ENCODE measurements at places on chromosomes 5 and 9. TPM values are rescaled to one million over a fixed set of nuclear protein-coding genes. Genes with fewer than 3 reads are reported as not detected.

The PAEP gene
- not detected for total RNA-seq

The SLC25A48 gene
- 0.34 TPM for total RNA-seq

The DNAJB5 gene
- total RNA-seq: 4.0 TPM

The RASGRF2 gene
- total RNA-seq: 12.1 TPM

The ACTBL2 gene
- not detected for total RNA-seq

The SPAG8 gene
- 1.8 TPM for total RNA-seq

The PPP2CA gene
- total RNA-seq: 91.6 TPM

The DNAH5 gene
- total RNA-seq: 0.16 TPM

The ZBTB34 gene
- 16.0 TPM for total RNA-seq

The IL3 gene
- total RNA-seq: not detected

The ANGPTL2 gene
- 81.2 TPM for total RNA-seq

The CCDC180 gene
- 4.6 TPM for total RNA-seq

The SH3GL2 gene
- 0.17 TPM for total RNA-seq

The HAVCR2 gene
- 122 TPM for total RNA-seq

The DIRAS2 gene
- total RNA-seq: 0.34 TPM

The MRPS2 gene
- total RNA-seq: 26.6 TPM

The SLC46A2 gene
- not detected for total RNA-seq

The GFI1B gene
- not detected for total RNA-seq

The TMEM8B gene
- 6.4 TPM for total RNA-seq

The HTR4 gene
- not detected for total RNA-seq

The SHC3 gene
- 4.7 TPM for total RNA-seq

The RNF208 gene
- 0.88 TPM for total RNA-seq

The CTNND2 gene
- not detected for total RNA-seq

The IL4 gene
- not detected for total RNA-seq

The CCNI2 gene
- total RNA-seq: not detected

The FOXE1 gene
- not detected for total RNA-seq

The IFNA17 gene
- total RNA-seq: not detected

The FYB1 gene
- 80.6 TPM for total RNA-seq

The PNPLA7 gene
- total RNA-seq: 13.0 TPM

The PKD2L2 gene
- total RNA-seq: not detected

The FBP2 gene
- not detected for total RNA-seq

The ERBIN gene
- 50.3 TPM for total RNA-seq

The EPB41L4B gene
- total RNA-seq: 69.6 TPM

The FBXL7 gene
- total RNA-seq: 25.2 TPM

The PCAT7 gene
- not detected for total RNA-seq

The ARHGEF39 gene
- total RNA-seq: not detected

The SPATA31E1 gene
- total RNA-seq: not detected

The FCN2 gene
- 9.8 TPM for total RNA-seq

The EPB41L4A gene
- total RNA-seq: 12.4 TPM

The TTC23L gene
- total RNA-seq: not detected

The DOCK2 gene
- total RNA-seq: 49.7 TPM

The SHISAL2B gene
- not detected for total RNA-seq

The OLFML2A gene
- 6.7 TPM for total RNA-seq

The CXCL14 gene
- total RNA-seq: 95.5 TPM

The SEMA6A gene
- 12.6 TPM for total RNA-seq

The PCDHGB7 gene
- total RNA-seq: 7.2 TPM

The SYK gene
- total RNA-seq: 32.6 TPM

The STK32A gene
- total RNA-seq: 1.8 TPM

The GLRA1 gene
- total RNA-seq: not detected

The GABRA1 gene
- not detected for total RNA-seq

The ARHGEF37 gene
- 1.5 TPM for total RNA-seq

The RASEF gene
- total RNA-seq: 0.16 TPM

The NUTM2F gene
- total RNA-seq: not detected

The PCDHB2 gene
- total RNA-seq: 2.3 TPM

The RGS3 gene
- 91.7 TPM for total RNA-seq

The CCDC152 gene
- 5.4 TPM for total RNA-seq

The STPG3 gene
- total RNA-seq: not detected
